T-helper 1 cell (primary cell): ENCODE measurements at places on chromosomes 3 and 15.

DNA sequence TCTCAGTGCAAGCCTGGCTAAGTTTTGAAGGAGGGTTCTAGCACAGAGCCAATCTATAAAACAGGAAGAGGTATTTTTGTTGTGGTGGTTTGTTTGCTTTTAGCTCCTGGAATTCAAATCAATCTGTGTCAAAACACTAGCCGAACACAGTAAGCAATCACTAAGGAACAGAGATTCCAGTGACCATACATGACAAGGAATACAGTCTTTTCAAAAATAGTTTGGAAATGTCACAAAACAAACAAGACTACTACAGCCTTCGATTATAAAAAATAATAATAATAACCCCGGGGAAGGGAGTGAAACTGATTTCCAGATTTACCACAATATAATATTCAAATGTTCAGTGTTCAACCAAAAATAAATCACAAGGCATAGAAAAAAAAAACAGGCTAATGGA is 166.5 kb downstream of the OCA2 start:
- DNase-seq = no peak

GRCh38 chr3:166809520-166809919 is 570.6 kb downstream of the ZBBX start:
- no peak for DNase-seq

DNA sequence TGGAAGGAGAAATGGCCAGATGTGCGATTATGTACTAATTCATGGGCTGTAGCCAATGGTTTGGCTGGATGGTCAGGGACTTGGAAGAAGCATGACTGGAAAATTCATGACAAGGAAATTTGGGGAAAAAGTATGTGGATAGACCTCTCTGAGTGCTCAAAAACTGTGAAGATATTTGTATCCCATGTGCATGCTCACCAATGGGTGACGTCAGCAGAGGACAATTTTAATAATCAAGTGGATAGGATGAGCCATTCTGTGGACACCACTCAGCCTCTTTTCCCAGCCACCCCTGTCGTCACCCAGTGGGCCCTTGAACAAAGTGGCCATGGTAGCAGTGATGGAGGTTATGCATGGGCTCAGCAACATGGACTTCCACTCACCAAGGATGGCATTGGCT is 490.9 kb upstream of the CBLB start:
- DNase-seq = no peak

DNA sequence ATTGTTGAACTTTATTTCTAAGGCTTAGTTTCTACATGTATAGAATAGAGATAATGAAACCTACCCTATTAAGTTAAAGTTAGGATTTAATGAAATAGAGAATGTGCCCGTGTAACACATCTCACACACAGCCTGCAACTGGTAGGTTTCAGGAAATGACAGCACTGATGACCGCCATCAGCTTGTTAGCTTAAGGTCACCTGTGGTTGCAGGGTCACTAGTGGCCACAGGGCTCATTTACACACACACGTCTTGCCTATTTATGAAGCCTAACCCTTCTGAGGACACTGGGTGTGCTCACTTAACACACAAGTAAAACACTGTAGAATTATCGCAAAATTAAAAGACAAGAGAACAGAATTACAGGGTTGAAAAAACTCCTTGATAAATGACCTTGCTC is 20.1 kb downstream of the CHRM5 start:
- DNase-seq = no peak

GRCh38 chr15:96867992-96868391 is 537.5 kb downstream of the NR2F2 start:
- DNase-seq = no peak

GRCh38 chr15:96412906-96413231 is 82.4 kb downstream of the NR2F2 start:
- no peak for DNase-seq

- no peak for DNase-seq
Measured at GRCh38 chr15:40327457-40327856, 4.0 kb downstream of the INAFM2 start.

GRCh38 chr15:95520511-95520910 is 810.0 kb upstream of the NR2F2 start:
- no peak for DNase-seq

DNA sequence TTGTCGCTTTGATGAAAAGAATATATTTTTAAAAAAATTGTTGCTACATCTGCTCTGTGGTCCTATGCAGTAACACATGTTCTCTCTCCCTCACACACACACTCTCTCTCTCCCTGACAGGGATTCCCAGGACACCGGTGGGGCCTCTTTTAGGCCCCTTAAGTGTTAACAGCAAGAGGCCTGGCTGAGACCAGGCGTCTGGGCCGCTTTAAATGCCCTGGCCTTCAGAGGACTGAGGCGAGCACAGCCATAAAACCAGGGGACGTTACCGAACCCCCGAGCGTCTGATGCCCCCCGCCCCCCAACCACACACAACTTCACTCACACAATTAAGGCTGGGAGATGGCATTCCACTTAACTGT is 1.7 kb downstream of the BNC1 start:
- DNase-seq = no peak

DNA sequence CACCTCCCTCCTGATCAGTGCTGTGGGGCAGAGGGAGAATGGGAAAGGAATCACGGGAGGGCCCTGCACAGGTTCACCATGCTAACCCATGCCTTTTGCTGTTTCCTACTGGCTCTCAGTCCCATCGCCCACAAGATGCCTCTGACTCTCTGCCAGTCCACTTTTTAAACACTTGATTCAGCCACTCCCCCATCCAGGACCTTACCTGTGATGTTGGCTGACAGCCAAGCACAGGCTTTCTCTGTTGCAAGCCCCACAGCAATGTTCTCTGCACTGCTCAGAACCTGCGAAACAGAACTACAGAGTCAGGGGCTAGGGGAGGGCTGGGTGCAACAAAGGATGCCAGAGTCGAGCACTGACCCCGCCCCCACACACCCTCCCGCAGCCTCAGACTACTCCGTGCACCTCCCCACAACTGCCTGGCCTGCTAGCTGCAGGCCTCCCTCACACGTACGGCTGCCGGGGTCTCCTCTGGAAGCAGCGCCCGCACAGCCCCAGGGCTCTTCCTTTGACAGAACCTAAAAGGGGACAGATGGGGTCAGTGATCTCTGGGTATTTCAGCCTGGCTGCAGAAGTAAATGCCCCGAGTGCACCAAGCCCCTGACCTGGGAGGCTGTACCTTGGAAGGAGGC is 9.1 kb downstream of the CDAN1 start:
- DNase-seq = no peak

DNA sequence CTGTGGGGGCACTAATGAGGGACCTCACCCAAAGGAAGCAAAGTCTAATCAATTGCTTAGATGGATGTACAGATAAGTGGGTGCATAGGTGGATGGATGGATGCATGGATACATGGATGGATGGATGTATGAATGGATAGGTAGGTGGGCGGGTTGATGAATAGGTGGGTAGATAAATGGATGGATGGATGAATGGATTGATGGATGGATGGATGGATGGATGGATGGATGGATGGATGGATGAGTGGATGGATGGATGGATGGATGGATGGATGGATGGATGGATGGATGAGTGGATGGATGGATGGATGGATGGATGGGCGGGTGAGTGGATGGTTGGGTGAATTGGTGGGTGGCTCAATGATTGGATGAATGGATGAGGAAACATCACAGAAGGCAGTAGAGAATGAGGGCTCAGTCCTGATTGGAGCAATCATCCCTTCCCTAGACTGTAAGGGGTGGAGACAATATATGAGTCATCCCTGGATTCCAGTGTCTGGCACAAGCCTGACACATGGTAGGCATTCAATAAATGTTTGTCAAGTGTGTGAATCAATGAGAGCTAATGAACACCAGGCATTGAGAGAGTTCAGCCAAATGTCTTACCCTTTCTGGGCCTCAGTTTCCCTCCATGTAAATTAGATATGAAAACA is 40.4 kb upstream of the PXYLP1 start:
- no peak for DNase-seq

DNA sequence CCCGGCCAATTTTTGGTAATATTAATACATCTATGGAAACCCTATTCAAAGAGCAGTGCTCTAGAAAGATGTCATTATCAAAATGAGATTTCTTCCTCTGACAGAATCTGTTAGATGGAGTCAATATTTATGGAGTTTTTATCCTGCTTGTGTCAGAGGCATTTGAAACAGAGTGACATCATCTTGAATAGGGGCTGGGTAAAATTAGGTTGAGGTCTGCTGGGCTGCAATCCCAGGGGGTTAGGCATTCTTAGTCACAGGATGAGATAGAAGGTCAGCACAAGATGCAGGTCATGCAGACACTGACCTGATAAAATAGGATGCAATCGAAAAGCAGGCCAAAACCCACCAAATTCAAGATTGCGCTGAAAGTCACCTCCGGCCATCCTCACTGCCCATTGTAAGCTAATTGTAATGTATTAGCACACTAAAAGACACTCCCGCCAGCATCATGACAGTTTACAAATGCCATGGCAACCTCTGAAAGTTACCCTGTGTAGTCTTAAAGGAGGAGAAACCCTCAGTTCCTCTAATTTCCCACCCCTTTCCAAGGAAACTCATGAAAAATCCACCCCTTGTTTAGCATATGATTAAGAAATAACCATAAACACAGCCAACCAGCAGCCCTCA is 27.3 kb upstream of the CCDC50 start:
- DNase-seq = no peak

GRCh38 chr3:177245250-177245649 is 48.0 kb upstream of the TBL1XR1 start:
- no peak for DNase-seq

DNA sequence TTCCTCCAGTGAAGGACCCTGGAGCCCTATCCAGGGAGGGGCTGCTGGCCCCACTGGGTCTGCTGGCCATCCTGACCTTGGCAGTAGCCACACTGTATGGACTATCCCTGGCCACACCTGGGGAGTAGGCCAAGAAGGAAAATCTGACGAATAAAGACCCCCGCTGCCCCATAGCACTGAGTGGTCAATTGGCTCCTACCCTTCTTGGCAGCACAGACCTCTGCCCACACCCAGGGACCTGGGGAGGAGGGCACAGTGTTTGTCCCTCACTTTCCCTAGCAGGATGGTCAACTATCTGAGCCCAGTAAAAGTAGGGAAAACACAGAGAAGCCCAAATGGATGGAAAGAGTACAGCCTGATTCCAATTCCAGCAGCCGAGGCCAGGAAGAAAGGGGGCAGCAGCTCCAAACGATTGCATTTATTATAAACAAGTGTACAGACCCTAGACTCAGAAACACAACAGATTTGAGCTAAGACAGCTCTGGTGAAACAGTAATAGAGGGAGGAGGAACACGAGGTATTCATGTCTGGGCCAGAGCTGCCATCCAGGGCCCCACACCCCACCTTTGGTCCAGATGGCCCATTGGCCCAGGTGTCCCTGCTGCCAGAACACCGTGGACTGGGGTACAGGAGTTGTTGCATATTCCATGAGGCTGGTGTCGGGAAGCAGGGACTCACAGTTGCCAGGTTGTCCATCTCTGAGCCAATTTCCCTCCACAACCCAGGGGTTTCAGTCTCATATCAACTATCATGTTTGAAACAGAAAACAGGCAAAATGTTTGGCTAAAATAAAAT is 21.1 kb downstream of the ATRIP start:
- DNase-seq = no peak
